ENCODE measurements at places on chromosomes 1 and 21. TPM values are rescaled to one million over a fixed set of nuclear protein-coding genes. Genes with fewer than 3 reads are reported as not detected.
A peak's percentile ranks its signal among the peaks of the same experiment; 100 is the strongest.

GRCh38 chr21:21210552-21210951, 212.3 kb downstream of the NCAM2 start:
- no peak for DNase-seq

DNA sequence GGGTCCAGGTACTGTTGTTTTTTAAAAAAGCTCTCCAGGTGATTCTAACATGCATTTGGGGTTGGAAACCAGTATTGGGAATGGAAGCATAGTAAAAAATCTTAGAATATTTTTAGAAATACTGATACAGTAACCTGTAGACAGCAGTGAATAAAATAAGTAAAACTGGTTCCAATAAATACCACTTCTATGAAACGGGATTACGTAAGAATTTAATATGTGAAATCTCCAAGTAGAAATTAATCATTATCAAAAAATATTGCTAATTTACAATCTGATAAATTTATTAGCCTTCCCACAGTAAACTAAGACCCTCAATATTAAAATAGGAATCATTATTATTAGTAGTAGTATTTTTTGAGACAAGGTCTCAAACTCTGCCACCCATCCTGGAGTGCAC, 177.5 kb downstream of the COP1 start:
- DNase-seq = no peak

Gene TCP10L
- total RNA-seq = 0.14 TPM

GRCh38 chr1:209235166-209235565, 348.3 kb upstream of the CAMK1G start:
- DNase-seq = no peak

GRCh38 chr1:21278208-21278859, 11.9 kb downstream of the ECE1 start:
- DNase-seq = no peak

DNA sequence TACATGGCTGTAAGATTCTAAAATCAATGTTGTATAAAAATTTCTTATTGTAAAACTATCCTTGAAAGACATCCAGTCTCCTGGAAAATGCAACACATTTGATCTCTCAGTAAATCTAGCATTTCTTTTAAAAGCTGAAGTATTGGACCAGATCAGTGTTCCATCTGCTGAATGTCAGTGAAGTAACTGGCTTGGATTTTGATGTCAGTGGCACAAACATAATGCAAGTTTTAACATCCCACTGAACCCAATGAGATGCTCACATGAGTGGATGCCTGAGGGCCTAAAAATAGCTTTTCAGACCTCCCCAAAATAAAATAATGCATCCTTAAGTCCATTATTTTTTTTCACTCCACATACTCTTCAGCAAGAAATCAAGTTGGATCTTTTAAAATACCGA, 1432.2 kb downstream of the MRPL39 start:
- no peak for DNase-seq

DNA sequence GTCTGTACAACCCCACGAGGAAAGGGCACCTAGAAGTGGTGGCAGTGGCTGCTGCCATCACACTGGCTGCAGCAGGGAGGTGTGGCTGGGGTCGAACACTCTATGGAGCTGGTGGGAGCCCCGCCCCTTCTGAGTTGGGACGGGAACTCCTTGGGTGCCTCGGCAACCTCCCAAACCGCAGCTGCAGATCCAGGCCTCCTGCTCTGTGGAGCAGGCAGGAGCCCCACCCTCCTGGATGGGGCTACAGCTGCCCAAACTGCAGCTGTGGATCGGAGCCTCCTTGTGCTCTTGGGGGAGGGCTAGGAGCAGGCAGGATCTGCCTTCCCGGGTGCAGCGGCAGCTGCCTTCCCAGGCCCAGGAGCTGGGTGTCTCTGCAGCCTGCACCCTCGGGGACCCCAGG, 38.9 kb upstream of the TARDBP start:
- no peak for DNase-seq

- DNase-seq = peak; percentile 86
These were observed 46.7 kb upstream of the PCBP3 start for GRCh38 chr21:45596704-45597318.

DNA sequence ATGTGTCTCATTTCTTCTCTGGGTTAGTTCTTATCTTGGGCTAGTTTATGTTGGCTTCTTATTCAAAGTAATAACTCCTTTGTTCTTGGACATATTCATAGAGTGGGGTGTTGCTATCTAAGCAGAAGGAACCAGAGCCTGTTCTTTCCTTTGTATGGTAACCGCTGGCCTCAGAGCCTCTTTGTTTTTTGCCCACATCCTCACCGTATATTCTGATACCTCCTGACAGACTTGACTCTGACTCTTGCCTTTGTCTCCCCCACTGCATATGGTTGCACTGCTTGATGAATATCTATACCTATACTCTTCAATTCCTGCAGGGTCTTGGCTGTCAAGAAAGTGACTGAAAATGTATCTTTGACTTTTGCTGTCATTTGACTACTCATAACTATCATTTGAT, 10.2 kb downstream of the FLG2 start:
- no peak for DNase-seq

- DNase-seq = no peak
These were observed 52.3 kb upstream of the FAM89A start for GRCh38 chr1:231092380-231092779.

- no peak for DNase-seq
These were observed 16.3 kb downstream of the URB2 start for GRCh38 chr1:229642376-229642775.

Gene TFB2M
- total RNA-seq = 41.7 TPM

Gene TXNDC12
- 34.8 TPM for total RNA-seq

Gene NR5A2
- not detected for total RNA-seq

Gene AURKAIP1
- total RNA-seq = 220 TPM

DNA sequence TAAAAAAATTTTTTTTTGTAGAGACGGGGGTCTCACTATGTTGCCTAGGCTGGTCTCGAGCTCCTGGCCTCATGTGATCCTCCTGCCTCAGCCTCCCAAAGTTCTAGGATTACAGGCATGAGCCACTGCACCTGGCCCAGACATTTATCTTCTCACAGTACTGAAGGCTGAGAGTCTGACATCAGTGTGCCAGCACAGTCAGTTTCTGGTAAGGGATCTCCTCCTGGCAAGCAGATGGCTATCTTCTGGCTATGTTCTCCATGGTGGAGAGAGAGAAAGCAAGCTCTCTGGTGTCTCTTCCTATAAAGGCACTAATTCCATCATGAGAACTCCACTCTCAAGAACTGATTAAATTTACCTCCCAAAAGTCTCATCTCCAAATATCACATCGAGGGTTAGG, 57.8 kb upstream of the C1orf185 start:
- no peak for DNase-seq

DNA sequence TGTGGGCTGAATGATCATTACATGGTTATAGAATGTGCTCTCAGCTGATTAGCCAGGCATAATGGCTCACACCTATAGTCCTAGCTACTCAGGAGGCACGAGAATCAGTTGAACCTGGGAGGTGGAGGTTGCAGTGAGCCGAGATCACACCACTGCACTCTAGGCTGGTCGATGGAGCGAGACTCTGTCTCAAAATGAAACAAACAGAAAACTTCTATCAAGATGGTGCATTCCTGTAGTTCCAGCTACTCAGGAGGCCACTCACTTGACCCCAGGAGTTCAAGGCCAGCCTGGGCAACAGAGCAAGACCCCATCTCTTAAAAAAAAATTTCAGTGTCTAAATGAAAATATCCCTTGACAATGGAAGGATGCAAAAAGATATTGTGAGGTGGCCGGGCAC, 10.9 kb downstream of the TIMM17A start:
- no peak for DNase-seq

All from activated T-cell treated with anti-CD3 and anti-CD28 coated beads, Interleukin-2, amount 50 U/mL, for 4 hours (primary cell).